ENCODE measurements at places on chromosomes 12 and 14.

GRCh38 chr14:56659964-56660551 lies 80.5 kb downstream of the TMEM260 start:
- DNase-seq = peak; percentile 55

DNA sequence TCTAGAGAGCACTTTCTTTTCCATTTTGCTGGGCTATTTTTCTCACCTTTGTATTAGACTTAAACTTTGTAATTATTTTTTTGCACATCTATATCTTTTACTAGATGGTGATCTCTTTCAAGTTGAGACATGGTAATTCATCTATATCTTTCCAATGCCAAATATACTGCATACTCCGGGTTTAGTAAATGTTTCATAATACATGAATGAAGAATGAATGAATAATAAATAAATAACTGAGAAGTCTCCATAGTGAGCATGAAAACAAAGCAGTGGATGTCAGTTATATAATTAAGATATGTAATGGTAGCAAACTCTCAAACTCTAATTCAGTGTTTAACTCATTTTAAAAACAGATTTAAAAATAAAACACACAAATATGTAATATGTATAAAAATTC lies 342.5 kb upstream of the KITLG start:
- DNase-seq = no peak

GRCh38 chr12:53006810-53007309 lies 604 bp downstream of the EIF4B start:
- peak; percentile 72 for DNase-seq

DNA sequence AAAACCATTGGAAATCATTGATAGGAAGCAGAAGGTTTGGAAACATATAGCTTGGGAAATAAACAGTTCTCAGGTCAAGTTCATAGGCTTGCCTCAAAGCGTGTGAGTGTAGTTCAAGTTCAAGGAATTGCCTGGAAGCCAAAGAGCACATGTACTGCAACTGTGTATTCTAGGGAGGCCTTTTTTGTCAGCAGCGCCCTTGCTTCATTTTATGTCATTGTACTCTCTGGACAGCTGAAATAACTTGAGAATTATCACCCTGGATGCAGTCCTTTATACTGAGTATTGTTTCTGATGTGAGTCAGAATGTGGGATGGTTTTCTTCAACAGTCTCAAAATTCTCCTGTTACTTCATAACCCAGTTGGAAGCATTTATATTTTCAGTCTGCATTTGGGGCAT lies 16.0 kb upstream of the EVL start:
- no peak for DNase-seq

DNA sequence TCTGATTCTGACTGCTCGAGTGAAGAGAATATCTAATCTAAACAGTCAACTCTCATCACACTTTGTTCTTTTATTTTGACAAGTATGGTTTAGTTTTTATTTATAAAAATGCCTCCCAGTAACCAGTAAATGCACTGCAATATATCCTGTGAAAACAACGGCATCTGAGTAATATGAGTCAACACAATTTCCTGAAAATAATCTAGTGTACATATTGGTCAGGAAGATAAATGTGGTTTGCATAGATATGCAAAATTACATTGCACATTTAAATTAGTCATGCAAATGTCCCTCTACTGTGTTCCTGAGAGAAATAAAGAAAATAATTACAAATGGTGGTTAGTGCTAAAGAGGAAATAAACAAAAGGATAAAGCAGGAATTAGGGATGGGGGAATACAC lies 1190.7 kb upstream of the SEL1L start:
- no peak for DNase-seq

DNA sequence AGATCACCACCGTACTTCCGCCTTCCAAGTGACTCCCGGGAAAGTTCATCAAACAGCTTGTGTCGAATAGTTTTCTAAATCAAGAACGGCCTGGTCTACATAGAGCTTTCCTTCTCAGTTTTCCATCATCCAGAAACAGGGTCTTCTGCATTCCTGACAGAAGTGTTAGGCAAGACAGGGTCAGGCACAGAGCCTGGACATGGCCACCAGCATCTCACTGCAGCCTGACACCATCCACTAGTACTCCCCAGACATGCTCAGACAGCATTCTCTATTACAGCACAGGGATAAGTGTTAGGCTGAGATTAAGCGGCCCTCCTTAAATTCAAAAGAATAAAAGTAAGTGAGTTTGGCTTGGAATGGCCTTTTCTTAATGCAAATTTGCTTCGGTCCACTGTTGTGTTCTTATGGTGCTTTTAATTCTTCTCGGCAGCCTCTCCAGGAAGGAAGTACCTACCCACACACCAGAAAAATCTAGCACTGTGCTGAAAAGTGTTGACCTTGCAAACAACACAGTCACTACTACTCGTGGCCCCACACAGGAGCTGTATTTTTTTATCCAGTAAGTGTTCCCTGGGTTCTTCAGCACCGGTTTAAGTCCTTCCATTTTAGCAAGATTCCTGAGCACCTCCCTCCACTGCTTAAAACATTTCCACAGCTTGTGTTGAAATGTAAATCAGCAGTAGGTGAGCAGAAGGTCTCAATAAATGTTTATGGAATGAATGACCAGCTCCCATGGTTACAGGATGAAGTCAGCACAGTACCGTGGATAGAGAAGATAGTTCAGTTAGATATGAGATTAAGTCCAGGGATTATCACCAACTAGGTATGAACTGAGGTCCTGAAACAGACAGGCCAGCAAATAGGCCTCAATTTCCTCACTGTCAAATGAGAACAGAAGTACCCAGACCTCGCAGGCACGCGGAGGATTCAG lies 44.1 kb downstream of the SETD3 start:
- no peak for DNase-seq
